ENCODE measurements at places on chromosomes 7 and 10.

GRCh38 chr10:1642600-1643160 is 94.6 kb downstream of the ADARB2 start:
- DNase-seq, result no peak

DNA sequence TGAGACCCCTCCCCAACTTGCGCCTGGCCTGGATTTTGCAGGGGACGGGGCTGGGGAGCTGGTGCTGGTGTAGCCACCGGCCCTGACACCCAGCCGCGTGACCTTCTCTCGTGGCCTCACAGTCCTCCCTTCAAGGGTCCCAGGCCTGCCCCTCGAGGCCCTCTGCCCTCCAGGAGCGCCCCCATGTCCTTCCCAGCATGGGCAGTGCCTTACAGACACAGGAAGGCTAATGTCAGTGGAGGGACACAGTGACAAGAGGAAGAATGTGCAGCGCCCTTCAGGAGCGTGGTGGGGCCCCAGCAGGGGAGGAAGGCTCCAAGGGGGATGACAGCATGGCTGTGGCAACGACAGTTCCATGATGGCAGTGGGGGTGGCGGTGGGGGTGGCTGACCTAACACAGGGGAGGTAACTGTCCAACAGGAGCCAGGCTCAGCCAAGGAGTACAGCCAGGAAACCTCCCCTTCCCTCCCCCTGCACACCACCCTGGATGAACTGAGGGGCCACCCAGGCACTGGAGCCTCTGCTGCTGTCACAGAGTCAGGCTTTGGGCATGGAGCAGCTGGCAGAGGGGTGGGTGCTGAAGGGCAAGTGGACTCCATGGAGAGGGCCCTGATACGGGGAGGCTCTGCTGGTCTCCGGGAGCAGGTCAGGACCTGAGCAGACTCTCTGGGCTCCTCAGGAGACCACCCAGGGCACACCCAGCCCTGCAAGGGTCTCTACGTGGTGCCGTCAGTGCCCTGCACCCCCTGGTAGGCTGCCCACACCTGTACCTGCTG is 76.0 kb upstream of the RET start:
- no peak for DNase-seq

- DNase-seq, result no peak
These were observed 66.8 kb downstream of the PCGF5 start for GRCh38 chr10:91287276-91287675.

DNA sequence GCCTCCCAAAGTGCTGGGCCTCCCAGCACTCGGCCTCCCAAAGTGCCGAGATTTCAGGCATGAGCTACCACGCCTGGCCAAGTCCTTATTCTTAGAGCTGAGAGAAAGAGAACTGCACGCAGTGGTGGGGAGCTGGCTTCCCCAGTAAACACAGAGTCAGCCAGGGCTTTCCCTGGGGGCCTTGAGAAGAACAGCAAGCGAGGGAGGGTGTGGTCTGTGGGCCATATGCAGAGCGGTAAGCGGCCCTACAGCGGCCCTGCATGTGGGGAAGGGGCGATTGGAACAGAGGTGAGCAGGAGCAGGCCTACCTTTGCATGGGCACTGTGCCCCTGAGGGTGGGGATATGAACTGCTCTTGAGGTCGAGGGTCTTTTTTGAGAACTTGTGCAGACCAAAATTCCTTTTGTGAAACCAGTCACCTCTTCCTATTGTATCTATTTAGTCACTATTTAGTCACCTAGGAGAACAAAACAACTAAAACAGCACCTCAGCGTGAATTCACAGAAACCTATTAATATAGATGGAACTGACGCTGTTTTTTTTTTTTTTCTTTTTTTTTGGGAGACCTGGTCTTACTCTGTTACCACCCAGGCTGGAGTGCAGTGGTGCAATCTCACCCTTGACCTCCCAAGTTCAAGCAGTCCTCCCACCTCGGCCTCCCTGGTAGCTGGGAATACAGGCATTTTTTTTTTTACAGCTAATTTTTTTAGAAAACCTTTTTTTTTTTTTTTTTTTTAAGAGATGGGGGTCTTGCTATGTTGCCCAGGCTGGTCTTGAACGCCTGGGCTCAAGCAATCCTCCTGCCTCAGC is 36.9 kb upstream of the SH2D4B start:
- DNase-seq, result peak; percentile 69

GRCh38 chr10:28219251-28219650 is 83.6 kb downstream of the MPP7 start:
- no peak for DNase-seq

GRCh38 chr10:125739994-125740679 is 20.6 kb downstream of the EDRF1 start:
- no peak for DNase-seq

- DNase-seq, result no peak
These were observed 636.5 kb downstream of the ZNF716 start for GRCh38 chr7:58086461-58086860.

GRCh38 chr10:94992811-94993210 is 54.4 kb downstream of the CYP2C9 start:
- peak; percentile 22 for DNase-seq

- no peak for DNase-seq
These were observed 285.6 kb downstream of the USP6NL start for GRCh38 chr10:11325817-11326216.

DNA sequence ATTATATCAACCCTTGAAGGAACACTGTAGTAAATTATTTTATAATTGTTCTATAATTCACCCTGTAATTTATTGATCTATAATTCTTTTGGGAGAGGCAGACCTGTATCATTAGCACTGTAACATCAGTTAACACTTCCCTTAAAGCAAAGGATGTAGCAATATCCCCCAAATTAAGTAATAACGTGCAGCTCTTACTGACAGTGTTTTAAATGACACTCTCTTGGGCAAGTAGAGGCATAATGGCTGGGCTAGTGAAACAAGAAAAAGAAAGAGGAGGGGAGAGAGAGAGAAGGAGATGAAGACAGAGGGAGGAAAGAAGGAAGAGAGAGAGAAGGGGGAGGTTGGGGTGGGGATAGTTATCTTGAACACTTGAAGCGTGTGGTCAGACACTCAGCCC is 161.0 kb upstream of the RNF32 start:
- DNase-seq, result no peak

DNA sequence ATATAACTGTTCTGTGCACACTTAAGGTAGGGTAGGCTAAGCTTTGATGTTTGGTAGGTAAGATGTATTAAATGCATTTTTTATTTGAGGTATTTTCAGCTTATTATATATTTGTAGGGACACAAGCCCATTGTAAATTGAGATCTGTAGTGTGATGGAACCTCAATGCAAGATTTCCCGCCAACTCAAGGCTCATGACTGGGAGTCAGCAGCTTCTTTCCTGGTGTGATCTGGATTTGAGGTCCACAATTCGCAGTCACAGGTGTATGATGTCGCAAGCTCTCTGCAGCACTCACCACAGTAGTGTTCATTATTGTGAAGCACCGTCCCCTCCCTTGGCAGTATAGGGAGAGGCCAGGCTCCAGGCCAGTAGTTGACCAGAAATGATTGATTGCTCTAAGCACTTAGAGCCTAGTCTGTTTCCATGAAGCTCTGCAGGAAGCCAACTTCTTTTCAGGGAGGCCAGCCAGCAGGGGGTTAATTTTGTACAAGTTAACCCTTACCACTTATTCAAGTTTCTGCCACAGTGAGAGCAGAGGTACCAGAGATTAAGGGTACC is 54.9 kb downstream of the SEM1 start:
- no peak for DNase-seq

- DNase-seq, result peak; percentile 81
These were observed 77.1 kb downstream of the ITGB8 start for GRCh38 chr7:20407585-20408466.

DNA sequence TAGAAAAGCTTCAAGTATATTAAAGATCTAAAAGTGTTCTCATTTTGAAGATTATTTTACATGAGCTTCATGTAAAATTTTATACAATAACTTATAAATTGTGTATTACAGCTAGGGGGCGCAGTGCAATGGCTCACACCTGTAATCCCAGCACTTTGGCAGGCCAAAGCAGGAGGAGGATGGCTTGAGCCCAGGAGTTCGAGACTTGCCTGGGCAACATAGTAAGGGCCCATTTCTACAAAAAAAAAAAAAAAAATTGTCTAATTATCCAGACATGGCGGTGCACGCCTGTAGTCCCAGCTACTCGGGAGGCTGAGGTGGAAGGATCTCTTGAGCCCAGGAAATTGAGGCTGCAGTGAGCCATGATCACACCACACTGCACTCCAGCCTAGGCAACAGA is 16.6 kb downstream of the ACBD5 start:
- DNase-seq, result peak; percentile 44

GRCh38 chr7:40403703-40404476 is 269.1 kb downstream of the SUGCT start:
- DNase-seq, result no peak

GRCh38 chr7:134789967-134790685 is 10.7 kb downstream of the CALD1 start:
- DNase-seq, result peak; percentile 89

Measured in RPMI7951 (cell line).